ENCODE measurements at places on chromosomes 7 and 10.

- no peak for DNase-seq
These were observed 124.6 kb upstream of the CDK13 start for GRCh38 chr7:39825401-39825980.

DNA sequence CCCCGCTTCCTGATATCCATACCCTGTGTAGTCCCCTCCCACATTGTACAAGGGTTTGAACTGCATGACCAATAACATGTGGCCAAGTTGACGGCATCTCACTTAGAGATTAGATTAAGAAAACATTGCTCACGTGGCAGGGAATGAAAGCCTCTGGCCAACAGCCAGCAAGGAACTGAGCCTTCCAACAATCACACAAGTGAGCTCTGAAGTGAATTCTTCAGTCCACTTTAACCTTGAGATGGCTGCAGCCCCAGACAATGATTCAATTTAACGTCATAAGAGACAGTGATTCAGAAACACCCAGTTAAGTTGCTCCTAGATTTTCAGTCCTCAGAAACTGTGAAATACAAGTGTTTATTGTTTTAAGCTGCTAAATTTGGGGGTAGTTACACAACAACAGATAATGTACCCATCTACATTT lies 165.9 kb upstream of the PLXNA4 start:
- no peak for DNase-seq

- DNase-seq: no peak
These were observed 18.4 kb upstream of the AKR1C1 start for GRCh38 chr10:4944841-4945240.

DNA sequence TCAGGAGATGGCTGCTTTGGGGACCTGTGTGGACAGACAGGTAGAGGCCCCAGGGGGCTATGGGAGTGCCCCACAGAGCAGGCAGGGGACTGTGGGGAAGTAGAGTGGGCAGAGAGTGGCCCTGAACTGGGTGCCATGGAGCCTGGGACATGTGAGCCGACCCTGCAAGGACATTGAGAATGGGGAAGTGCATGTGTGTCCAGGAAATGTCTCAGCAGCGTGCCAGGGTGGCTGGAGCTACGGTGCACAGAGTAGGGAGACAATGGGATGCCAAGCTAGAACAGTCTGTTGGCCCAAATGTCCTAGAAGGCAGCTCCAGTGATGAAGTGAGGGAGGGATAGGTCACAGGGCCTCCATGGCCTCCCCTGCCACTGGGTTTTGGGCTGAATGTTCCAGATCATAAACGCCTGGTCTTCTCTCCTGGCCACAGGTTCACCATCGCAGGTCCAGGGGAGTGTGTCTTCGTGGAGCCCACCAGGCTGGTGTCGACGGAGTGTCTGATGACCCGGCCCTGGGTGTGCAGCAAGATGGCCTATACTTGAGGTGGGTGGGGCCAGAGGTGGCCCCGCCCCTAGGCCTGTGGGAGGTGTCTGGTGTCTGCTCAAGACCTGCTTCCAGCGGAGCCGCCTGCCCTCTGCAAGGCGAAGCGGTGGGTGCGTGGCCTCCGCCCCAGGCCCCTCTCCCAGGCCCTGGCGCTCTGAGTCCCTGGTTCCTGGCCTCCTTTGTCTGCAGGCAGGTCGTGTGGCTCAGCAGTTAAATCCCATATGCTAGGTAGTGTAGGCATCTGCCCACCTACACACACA lies 20.5 kb downstream of the CLEC2L start:
- DNase-seq: no peak

- no peak for DNase-seq
These were observed 111.8 kb upstream of the ZNF438 start for GRCh38 chr10:31143331-31143935.

DNA sequence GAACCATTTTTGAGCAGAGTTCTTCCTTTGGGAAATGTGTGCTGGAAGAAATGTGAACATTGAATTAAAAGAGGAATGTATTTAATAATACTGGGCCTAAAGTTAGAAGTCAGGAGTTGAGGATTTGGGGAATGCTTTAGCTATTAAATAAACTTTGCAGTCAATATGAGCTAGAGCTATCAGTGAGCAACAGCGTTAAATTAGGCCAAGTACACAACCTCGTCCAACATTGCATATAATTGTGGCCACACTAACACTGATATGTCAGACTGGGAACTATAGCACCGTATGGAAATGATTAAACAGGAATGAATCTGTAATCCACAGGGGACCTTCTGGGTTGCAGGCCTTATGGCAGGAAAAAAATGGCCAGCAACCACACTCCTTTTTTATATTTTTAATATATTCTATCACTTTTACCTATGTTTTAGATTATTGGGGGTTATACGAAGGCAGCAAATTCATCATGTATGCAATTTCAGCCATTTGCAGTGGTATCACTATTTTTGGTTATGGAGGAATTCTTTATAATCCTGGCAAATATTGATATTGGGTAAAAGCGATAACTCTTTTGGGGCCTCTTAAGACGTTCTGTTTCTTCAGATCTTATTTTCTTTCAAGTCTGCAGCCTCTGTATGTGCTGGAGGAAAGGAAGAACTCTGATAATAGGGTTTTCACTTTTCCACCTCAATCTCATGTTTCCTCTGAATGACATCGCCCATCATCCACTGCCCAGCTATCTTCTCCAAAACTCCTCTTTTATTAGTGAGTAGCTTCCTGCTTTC lies 236.3 kb upstream of the PLXDC2 start:
- no peak for DNase-seq

- DNase-seq: no peak
These were observed 184.5 kb upstream of the SHH start for GRCh38 chr7:155996718-155997280.

GRCh38 chr10:124728830-124729661 lies 15.1 kb downstream of the FAM53B start:
- no peak for DNase-seq

DNA sequence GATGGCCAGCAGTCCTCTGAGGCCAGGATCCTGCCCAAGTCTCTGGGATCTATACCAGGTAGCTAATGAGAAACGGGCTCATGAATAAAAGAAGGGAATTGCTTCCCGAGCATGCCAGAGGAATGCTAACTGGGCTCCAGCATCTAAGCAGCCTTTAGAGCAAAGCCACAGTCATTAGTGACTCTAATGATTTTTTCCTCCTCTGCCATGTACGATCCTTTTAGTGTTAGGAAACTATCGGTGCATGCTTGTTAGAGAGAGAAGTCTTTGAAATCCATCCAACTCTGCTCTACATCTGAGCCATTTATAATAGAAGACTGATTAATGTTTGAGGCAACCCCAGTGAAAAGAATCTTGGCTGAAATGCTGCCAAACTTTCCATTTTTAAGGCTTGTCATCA lies 124.9 kb upstream of the TCERG1L start:
- no peak for DNase-seq

DNA sequence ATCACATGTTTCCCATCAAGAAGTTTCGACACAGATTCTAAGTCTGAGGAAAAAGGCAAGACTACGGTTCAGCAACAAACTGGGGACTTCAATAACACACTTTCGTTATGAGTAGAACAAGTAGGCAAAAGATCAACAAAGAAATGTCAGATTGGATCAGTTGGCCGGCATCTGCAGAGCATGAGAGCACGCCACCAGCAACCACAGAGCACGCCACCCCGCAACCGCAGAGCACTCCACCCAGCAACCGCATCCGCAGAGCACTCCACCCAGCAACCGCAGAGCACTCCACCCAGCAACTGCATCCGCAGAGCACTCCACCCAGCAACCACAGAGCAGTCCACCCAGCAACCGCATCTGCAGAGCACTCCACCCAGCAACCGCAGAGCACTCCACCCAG lies 89.7 kb upstream of the FAM20C start:
- no peak for DNase-seq

- DNase-seq: no peak
These were observed 248.7 kb downstream of the CAMK1D start for GRCh38 chr10:12597788-12598765.

DNA sequence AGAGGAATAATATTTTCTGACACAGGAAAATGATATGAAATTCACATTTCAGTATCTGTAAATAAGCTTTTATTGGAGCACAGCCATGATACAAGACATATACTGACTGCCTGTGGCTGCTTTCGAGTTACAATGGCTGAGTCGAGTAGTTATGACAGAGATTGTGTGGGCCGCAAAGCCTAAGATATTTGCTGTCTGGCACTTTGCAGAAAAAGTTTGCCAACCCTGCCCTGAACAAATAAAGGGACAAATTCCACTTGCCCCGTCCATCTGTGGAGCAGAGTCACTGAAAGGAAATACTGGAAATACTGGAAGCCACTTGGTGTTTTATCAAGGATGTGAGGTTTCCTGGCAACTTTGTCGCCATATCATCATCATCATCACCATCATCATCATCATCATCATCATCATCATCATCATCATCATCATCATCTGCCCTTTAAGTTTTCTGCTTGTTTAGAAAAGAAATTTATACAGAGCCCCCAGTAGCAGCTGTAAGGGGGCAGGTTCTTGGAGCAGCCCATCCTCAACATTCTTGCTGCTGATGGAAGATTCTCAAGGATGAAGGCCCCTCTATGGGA lies 85.8 kb downstream of the TCF7L2 start:
- DNase-seq: no peak

GRCh38 chr10:116466715-116467422 lies 39.2 kb downstream of the PNLIPRP3 start:
- no peak for DNase-seq

DNA sequence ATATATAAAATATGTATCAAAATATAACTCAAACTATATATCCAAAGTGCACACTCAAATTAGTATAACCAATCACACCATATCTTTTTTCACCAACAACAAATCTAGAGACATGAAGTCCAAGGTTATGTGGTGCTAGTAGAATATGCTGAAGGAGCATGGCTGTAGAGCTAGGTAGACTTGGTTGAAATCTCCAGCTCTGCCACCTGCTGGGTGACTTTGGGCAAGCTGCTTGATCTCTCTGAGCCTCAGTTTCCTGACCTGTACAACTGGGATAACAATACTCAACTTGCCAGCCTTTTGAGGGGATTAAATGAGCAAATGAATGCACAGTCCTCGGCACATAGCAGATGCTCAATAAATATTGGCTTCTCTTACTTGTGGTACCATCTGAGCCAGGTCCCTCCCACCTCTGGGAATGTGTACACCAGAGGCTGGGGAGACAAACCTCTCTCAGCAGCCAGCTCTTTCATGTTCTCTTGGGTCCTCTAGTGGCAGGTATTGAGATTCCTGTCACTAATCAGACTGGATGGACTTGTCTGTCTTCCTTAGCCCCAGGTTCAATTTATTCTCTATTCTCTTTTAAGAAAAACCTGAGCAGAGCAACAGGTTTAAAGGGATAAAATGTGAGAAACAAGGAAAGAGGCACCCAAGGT lies 94.3 kb upstream of the PDE1C start:
- no peak for DNase-seq

DNA sequence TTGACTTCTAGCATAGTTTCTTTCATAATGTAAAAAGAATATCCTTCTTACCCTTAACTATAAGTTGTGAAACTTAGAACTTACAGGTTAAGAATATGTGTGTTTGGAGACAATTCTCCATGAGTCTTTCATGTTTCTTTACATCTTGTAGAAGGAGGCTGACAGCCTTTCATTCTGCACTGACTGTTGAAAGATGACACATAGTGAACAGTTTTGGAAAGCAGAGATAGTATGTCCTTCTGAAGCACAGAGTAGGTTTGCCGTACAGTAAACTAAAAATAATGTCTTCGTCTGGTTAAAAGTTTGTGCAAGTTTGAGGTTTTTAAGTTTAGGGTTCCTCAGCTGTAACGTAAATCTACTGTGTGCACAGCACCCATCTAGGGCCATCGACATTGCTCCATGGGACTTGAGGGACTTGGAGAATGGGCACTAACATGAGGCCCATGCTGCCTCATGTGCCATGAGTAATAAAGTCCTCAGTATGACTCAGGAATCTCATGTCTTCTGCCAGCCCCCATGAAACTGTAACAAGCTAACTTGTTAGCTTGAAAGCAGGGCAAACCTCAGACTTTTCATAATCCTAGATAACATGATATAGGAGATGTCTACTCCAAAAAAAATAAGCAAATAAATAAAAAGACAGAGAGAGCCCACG lies 24.5 kb upstream of the ELAPOR2 start:
- no peak for DNase-seq

GRCh38 chr10:78543749-78544362 lies 510.2 kb downstream of the RPS24 start:
- DNase-seq: no peak

GRCh38 chr10:77881636-77882035 lies 44.9 kb downstream of the DLG5 start:
- DNase-seq: no peak

GRCh38 chr10:11409357-11409756 lies 202.1 kb downstream of the USP6NL start:
- DNase-seq: no peak
